ENCODE measurements at places on chromosomes 7 and 10.

DNA sequence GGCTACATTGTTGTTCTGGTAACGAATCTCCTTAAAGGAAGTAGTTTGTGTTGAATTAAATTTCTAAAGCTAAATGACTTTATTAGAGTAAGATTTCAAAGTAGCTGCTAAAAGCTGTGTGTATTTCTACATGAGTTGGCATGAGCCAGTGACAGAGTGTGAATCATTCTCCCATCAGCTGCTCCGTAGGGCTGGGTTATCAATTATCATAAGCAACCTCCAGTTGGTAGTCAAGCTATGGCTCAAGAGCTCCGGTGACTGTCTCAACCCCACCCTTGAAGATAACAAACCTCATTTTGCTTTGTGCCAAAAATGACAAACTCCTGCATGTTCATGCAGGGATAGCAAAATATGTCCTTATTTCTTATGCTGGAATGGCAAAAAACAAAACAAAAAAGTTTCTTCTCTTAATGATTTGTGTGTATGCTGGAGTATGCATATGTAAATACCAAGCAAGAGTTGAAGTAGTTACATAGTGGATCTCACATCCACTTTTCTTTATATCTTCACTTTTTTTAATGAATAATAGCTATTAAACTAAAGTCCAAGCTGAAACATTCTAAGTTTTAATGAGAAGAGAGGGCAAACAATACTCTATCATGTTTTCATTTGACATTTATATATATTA, 249.4 kb downstream of the CACNA2D1 start:
- DNase-seq, result no peak

GRCh38 chr10:58968389-58968755, 208.1 kb upstream of the PHYHIPL start:
- DNase-seq, result no peak

DNA sequence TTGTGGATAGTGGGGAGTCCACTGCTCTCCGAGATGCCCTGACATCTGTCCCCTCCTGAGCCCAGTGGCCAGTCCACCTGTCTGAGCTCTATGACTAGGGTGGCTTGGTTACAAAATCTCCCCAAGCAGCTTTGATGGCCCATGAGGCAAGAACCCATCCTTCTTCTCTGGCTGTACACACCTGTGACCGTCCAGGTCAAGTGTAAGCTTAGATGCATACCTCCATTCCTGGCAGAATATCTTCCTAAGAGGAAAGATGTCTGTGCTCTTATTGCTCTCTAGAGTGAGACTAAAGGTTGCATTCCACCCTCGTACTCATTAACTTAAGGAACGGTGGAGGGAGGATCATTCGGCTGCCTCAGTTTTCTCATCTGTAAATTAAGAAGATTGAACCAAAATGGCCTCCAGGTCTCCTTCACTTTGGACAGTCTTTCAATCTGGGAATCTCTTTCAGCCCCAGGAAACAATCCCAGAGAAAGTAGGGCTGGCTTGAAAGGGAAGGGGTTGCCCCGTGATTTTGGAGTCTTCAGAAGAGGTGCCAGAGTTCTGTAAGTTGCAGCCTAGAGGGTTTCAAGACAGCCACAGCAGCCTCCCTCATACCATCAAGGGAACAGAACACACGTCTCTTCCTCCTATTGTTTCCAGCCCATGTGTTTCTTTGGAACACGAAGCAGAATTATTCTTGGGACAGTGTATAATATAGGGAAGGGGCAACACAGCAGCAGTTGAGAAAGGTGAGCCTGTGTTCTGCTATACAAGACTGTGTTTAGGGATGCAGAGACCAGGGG, 5.5 kb downstream of the HOXA4 start:
- DNase-seq, result no peak

GRCh38 chr7:117322741-117323304, at the start of gene WNT2:
Gene WNT2 (minus strand): TSS chr7:117323058. CDS start chr7:117322989, 69 bp downstream.
- DNase-seq, result no peak

DNA sequence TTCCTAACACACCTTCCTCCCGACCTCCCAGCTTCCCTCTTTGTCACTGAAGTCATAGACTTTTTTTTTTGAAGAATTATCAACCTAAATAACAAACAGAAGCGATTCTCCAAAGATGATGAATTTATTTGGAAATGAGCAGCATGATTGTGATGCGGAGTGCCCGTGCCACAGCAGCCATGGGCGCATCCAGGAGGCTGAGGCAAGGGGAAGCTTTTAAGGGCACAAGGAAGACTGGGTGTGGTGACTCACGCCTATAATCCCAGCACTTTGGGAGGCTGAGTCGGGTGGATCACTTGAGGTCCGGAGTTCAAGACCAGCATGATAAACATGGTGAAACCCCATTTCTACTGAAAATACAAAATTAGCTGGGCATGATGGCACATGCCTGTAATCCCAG, 16.2 kb upstream of the GIMAP8 start:
- no peak for DNase-seq

All from C1 segment of cervical spinal cord (tissue), 14 donors.